ENCODE measurements at places on chromosomes 1 and 21.

- H3K4me3 ChIP-seq: no peak overlapping the region
- peaks cover 3% of the 10 kb centered on the region for H3K27me3 ChIP-seq
- peaks cover 13% of the 10 kb centered on the region for H3K4me1 ChIP-seq
- no peak for DNase-seq
- H3K27ac ChIP-seq: no peak overlapping the region
- peaks cover 4% of the 10 kb centered on the region for H3K36me3 ChIP-seq
Measured at GRCh38 chr21:43917515-43918384, 52.7 kb downstream of the AGPAT3 start.

DNA sequence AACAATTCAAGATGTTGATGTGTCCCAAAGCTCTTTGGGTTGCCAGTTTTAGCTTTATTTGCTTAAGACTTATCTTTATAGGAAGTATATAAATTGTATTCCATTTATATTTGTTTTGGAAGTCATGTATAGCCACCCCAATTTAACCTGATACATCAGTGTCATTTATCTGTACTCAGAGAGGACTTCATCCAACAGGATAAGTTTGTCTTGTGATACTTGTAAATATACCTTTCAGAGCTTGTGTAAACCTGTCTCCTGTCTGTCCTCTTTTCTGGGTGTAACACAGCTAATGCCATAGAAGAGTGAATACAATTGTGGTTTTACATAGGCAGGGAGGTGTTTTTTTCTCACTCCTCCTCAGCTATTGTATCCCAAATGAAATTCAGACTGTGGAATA is 10.4 kb downstream of the PTGFR start:
- no peaks in the 10 kb centered on the region for H3K27me3 ChIP-seq
- H3K4me1 ChIP-seq: peaks cover 10% of the 10 kb centered on the region
- no peak overlapping the region for H3K4me3 ChIP-seq
- H3K27ac ChIP-seq: no peak overlapping the region

GRCh38 chr1:61078618-61079295 is 3.6 kb upstream of the NFIA start:
- DNase-seq: no peak
- peaks cover 1% of the 10 kb centered on the region for H3K36me3 ChIP-seq
- peak overlapping the region; percentile 19 for H3K27ac ChIP-seq
- H3K4me1 ChIP-seq: peaks cover 42% of the 10 kb centered on the region
- peaks cover 12% of the 10 kb centered on the region for H3K27me3 ChIP-seq
- no peak overlapping the region for H3K4me3 ChIP-seq

GRCh38 chr1:211723273-211723672 is 47.9 kb upstream of the NEK2 start:
- no peaks in the 10 kb centered on the region for H3K36me3 ChIP-seq
- DNase-seq: no peak
- no peak overlapping the region for H3K4me3 ChIP-seq
- no peak overlapping the region for H3K27ac ChIP-seq
- peaks cover 5% of the 10 kb centered on the region for H3K27me3 ChIP-seq

DNA sequence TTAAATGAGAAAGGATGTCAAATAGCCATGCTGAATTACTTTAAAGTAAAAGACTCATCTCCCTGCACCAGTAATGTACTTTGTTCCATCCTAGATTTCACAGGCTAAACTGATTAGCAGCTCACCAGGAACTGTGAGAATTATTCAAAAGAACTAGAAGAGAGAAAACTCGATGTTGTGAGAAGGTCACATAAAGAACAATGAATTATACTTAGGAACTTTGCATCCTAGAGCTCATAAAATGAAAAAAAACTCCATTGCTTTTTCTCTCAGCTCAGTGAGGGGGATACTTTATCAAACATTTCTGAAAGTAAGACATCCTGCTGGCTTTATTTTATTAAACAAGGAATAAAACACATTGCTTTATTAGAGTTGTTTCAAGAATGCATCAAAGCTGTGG is 278.5 kb downstream of the MRPL39 start:
- H3K4me3 ChIP-seq: no peak overlapping the region
- H3K4me1 ChIP-seq: no peaks in the 10 kb centered on the region

DNA sequence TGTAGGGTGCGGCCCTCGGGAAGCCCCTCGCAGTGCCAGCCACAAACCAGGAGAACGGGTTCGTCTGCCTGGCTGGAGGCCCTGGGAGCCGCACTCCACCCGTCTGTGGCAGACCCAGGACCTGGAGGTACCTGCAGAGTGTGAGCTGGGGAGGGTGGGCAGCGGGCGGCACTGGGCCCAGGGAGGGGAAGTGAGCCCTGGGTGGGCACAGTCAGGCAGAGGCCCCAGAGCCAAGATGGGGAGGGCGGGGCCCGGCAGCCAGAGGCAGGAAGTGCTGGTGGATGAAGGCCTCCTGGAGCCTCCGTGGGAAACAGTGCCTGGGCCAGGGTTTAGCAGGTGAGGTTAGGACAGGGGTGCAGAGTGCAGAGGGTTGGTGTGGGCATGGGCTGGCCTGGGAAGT is 4.0 kb upstream of the PEX10 start:
- H3K27me3 ChIP-seq: peaks cover 12% of the 10 kb centered on the region
- DNase-seq: no peak
- no peak overlapping the region for H3K4me3 ChIP-seq

DNA sequence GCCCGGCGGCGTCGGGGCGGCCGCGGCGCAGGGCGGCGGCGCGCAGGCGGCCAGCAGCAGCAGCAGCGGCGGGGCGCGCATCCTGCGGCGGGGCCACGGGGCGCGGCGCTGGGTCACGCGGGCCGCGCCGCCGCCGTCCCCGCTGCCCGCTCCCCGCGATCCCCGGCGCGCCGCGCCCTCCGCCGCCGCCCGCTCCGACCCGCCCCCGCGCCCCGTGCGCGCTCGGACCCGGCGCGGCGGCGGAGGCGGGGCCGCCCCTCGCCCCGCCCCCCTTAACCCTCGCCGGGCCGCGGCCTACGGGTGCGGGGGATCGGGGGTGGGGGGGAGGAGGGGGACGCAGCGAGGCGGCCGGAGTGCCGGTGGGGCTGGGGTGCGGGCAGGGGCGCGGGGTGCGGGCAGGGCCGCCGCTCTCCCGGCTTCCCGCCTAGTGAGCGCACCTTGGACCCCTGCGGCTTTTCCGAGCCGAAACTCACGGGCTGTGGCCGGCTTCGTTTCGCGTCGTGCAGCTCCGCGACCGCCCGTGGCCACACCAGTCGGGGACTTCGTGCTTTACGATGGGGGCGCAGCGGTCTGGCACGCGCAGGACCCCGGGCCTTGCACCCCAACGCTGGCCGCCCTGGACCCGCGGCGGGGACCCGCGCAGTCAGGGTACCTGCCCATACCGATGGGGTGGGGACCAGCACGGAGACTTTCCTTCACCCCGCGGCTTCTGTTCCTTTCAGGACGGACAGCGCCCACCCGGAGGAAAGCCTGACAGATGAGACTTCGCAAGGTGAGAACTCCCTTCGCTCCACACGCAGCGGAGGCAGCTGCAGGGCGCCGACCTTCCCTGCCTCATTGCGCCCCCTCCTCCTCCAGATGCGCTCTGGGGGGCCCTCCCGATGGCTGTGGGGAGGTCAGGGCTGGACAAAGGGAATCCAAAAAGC is at the start of gene FNDC10:
Gene FNDC10 (minus strand): TSS at position 201 of the 926 bp plus-strand sequence. CDS start 120 bp downstream, at position 81.
- peak; percentile 15 for DNase-seq
- no peaks in the 10 kb centered on the region for H3K4me1 ChIP-seq
- H3K27me3 ChIP-seq: peaks cover 10% of the 10 kb centered on the region
- no peak within 1 kb of the TSS for H3K27ac ChIP-seq
- no peaks in the 10 kb centered on the region for H3K36me3 ChIP-seq

DNA sequence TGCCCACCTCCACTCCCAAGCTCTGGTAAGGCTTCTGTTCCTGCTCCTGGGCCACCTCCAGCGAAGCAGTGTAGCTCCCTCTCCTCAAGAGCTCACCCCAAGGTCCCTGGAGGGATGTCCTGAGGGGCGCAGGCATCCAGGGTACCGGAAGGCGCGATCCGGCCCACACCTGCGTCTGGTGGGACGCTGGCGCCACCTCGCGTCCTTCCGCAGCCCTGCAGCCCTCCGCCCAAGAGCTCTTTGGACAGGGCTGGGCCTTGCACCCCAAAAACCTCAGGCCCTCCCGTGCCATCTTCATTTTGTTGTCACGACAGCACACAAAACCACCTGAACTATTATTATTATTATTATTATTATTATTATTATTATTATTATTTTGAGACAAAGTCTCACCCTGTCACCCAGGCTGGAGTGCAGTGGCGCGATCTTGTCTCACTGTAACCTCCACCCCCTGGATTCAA is 49.2 kb upstream of the PAX7 start:
- no peak overlapping the region for H3K4me3 ChIP-seq
- H3K36me3 ChIP-seq: no peaks in the 10 kb centered on the region
- peaks cover 3% of the 10 kb centered on the region for H3K4me1 ChIP-seq

GRCh38 chr21:39666681-39667315 is 54.1 kb downstream of the B3GALT5 start:
- H3K27me3 ChIP-seq: peaks cover 4% of the 10 kb centered on the region
- H3K4me3 ChIP-seq: no peak overlapping the region
- peaks cover 17% of the 10 kb centered on the region for H3K4me1 ChIP-seq
- no peak overlapping the region for H3K27ac ChIP-seq

DNA sequence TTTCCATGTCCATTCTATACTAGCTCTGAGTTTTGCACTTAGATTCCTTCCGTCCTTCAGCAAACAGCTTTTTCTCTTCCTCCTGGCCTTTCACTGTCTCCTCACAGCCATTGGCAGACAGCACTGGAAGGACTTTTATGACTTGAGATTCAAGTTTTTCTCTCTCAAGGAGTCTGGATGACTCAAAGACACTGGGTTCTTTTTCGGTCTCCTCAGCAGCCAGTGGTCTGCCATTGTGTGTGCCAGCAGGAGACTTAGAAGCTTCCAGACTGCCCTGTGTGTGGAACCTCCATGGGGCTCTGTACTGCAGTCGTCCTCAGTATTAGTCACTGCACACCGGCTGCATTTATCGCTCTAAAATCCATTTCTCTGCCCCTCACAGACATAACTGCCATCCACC is 30.5 kb downstream of the NTNG1 start:
- no peaks in the 10 kb centered on the region for H3K36me3 ChIP-seq
- H3K27me3 ChIP-seq: no peaks in the 10 kb centered on the region
- DNase-seq: no peak

- no peaks in the 10 kb centered on the region for H3K36me3 ChIP-seq
- no peak overlapping the region for H3K4me3 ChIP-seq
- no peaks in the 10 kb centered on the region for H3K27me3 ChIP-seq
- DNase-seq: no peak
- H3K27ac ChIP-seq: no peak overlapping the region
- H3K4me1 ChIP-seq: peaks cover 2% of the 10 kb centered on the region
Measured at GRCh38 chr1:37851782-37852210, 7.6 kb downstream of the MTF1 start.

- peaks cover 14% of the 10 kb centered on the region for H3K4me1 ChIP-seq
- no peak overlapping the region for H3K4me3 ChIP-seq
- peaks cover 22% of the 10 kb centered on the region for H3K36me3 ChIP-seq
Measured at GRCh38 chr1:220170836-220171526, 77.0 kb downstream of the IARS2 start.

GRCh38 chr1:23927097-23927496 is 13.9 kb upstream of the CNR2 start:
- H3K27ac ChIP-seq: no peak overlapping the region
- H3K27me3 ChIP-seq: no peaks in the 10 kb centered on the region
- H3K4me3 ChIP-seq: no peak overlapping the region
- no peak for DNase-seq
- H3K4me1 ChIP-seq: peaks cover 3% of the 10 kb centered on the region
- no peaks in the 10 kb centered on the region for H3K36me3 ChIP-seq

DNA sequence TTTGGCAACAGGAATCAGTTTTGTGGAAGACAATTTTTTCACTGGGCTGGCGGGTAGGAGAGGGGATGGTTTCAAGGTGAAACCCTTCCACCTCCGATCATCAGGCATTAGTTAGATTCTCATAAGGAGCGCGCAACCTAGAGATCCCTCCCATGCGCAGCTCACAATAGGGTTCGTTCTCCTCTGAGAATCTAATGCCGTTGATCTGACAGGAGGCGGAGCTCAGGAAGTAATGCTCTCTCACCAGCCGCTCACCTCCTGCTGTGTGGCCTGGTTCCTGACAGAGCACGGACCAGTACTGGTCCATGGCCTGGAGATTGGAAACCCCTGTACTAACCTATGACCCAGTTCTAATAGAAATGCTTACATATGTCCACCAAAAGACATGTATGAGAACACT is 96.6 kb upstream of the KIAA1614 start:
- H3K4me1 ChIP-seq: peaks cover 3% of the 10 kb centered on the region
- no peak overlapping the region for H3K27ac ChIP-seq
- H3K36me3 ChIP-seq: peaks cover 8% of the 10 kb centered on the region
- H3K4me3 ChIP-seq: no peak overlapping the region

DNA sequence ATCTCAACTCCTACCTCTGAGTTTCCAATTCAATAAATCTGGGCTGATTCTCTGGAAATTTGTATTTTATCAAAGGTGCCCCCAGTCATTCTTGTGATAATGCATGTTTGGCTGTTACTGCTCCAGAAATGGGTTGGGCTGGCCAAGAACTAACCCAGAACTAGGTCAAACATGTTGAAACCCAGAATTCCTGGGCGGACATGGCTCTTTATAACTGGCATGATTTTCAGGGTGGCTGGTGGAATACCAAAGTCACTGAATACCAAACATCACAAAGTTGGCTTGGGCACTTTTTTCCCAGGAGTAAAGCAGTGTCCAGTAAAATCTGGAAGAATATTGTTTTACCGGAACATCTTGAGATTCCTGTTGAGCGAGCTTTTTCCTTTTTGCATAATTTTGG is 89.4 kb upstream of the S1PR1 start:
- no peaks in the 10 kb centered on the region for H3K36me3 ChIP-seq
- H3K27ac ChIP-seq: no peak overlapping the region
- H3K4me3 ChIP-seq: no peak overlapping the region

DNA sequence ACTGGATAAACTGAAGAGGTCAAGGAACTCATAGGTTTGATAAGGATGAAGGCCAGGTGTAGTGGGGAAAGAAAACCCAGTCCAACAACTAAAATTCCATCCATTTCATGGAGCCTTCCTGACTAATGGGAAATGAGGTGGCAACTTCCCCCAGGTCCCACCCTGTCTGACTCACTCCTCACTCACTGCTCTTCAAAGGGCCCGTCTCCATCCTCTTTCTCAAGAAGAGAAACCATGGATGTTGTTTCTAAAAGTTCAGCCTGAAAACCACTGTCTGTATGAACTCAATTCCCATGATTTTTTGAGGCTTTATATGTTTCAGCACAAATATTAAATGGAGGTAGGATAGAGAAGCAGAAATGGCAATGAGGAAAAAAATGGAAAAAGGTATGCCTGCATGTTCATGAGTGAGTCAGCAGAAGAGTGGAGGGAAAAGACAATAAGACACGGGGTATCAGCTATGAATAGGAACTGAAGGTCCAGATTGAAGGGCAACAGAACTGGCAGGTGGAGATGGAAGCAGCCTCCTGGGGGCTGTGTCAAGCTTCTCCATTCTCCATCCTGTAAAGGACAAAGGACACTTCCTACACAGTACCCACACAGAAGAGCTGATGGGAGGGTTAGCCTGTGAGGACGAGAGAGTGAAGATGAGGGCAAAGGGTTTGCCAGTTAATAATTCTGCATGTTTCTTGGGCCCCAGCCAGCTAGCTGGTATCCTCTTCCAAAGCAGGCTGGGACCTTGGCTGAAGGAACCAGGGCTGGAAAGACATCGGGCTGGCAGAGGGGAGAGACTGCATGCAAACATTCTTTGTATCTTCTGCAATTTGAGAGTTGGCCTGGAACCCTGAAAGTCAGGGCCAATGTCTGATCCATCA is 5.5 kb upstream of the ELOVL1 start:
- no peak overlapping the region for H3K27ac ChIP-seq
- H3K27me3 ChIP-seq: peaks cover 7% of the 10 kb centered on the region
- H3K36me3 ChIP-seq: peaks cover 6% of the 10 kb centered on the region
